ENCODE measurements at places on chromosomes 3 and 15.

GRCh38 chr3:87191175-87191574 lies 35.9 kb upstream of the CHMP2B start:
- DNase-seq, result no peak

DNA sequence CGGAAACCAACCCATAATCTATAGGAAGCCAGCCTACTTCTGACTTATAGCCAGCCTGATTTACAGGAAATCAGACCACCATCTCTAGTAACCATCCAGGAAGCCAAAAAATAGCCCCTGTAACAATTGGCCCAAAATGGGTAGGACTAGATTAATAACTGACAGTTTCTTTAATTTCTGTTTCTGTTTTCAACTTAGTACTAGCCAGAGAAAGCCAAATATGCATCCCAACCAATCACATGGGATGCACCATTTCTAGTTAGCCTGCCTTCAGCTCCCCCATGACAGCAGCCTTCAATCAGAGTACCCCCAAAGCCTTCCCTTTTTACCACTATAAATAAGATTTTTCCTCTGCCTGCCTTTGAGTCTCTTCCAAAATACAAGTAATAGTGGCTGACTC lies 239.1 kb upstream of the GADL1 start:
- DNase-seq, result no peak

GRCh38 chr15:52351206-52351908 lies 55.8 kb upstream of the MYO5C start:
- no peak for DNase-seq

GRCh38 chr3:23804441-23805209 lies 1.1 kb upstream of the UBE2E1 start:
- no peak for DNase-seq

DNA sequence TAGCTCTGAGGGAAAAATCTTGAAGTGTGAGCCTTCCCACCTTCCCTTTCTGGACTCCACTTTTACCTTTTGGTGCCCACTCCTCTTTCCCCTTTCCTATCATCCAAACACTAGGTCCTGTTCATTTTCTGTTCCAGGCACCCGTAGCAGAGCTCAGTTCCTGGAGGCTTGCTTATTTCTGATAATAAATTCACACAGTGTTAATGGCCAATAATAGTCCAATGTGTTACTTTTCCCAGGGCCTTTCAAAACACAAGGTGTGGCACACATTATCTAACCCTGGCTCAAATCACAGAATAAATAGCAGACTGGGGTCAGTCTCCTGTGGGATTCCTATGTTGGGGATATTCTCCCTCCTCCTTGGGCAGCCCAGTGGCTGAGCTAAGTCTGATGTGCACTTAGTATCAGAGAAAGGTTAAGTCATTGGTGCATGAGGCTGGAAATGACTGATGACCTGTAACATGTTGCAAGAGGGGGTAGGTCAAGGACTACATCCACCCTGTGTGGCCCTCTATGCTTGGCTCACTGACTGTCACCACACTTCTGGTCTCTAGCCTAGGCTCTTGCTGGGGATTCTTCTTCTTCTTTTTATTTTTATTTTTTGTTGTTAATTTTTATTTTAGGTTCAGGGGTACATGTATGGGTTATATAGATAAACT lies 43.7 kb upstream of the ROPN1 start:
- DNase-seq, result no peak

DNA sequence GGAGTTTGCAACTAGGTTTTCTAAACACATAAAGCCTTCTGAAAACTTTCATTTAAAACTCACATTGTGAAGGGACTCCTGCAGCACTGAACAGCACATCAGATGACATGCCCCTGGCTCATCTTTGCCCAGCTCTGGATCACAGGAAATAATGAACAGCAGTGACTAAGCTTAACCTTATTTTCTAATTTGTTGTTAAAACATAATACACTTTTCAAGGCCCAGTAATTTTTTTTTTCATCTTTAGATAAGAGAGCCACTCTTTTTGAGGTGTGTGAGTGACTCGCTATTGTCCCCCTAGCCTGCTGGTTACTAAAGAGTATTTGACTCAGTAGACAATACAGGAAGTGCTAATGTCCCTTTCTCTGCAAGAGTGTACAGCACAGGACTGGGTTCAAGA lies 204.0 kb downstream of the OSBPL10 start:
- DNase-seq, result peak; percentile 21

DNA sequence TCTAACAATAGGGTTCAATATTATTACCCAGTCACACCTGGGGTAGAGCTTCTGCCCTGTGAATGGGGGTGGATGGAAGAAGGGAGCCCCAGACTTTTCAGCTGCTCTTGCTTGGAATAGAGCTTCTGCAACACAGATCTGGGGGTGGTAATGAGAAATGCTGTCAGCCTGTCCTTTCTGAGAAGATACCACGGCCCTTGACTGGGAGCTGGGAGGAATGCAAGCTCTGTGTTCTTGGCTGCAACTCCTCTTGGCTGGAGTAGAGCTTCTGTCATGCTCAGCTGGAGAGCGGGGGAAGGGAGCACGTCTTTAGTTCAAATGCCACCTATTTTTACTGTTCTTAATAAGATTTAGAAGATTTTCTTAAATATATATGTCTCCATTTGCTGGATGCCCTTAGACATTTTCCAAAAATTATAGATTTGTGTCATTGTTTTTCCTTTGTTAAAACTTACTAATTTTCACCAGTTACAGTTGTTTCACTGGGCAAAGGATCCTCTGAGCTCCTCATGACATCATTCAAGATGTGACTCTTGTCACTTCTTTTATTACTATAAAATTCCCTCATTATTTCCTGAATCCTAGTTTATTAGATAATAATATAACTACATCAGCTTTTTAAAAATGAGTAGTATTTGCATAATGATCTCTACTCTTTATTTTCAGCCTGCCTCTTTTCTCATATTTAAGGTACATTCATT lies 180.0 kb upstream of the TGFBR2 start:
- peak; percentile 26 for DNase-seq
